T47D (cell line): ENCODE measurements at places on chromosomes 16 and 17.

DNA sequence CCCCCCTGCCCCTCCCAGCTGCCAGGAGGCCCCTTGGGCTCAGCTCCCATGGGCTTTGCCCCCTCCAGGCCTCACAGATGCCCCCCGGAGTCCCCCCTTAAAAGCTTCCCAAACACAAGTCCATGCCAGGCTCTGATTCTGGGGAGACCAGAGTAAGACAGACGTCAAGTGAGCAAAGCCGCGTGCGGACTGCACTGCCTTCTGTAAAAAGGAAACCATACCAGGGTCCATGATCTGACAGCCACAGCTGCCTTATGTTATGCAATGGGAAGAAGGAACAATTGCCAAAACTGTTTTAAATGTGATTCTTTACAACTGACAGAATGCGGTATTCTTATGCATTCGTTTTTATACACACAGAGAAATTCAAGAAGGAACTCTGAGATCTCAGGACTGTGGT, 17.9 kb upstream of the HEXD start:
- no peak for DNase-seq

- DNase-seq = no peak
Observed at GRCh38 chr16:86516623-86517003, 6.3 kb downstream of the FOXF1 start.

- peak; percentile 83 for DNase-seq
Observed at GRCh38 chr17:28563475-28563874, 7.8 kb downstream of the PIGS start.

DNA sequence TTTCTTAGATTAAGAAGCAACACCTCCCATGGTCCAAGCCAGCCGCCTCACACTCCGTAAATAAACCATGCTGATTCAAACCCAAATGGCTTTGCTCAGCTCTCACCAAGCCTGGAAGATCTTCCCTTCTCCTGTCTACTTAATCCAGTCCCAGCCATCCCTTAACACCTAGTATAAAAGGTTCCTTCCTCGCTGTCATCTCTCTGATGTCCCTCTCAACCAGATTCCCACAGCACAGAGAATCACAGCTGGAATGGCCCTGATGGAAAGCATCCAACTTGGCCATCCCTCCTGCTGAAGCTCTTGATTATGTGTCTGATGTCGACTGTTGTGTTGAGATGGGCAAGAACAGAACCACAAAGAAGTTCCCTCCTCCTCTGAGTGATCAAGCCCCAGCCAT, 50.6 kb upstream of the ADCY9 start:
- DNase-seq = no peak

GRCh38 chr16:69720822-69721430, 5.4 kb downstream of the NQO1 start:
- no peak for DNase-seq

DNA sequence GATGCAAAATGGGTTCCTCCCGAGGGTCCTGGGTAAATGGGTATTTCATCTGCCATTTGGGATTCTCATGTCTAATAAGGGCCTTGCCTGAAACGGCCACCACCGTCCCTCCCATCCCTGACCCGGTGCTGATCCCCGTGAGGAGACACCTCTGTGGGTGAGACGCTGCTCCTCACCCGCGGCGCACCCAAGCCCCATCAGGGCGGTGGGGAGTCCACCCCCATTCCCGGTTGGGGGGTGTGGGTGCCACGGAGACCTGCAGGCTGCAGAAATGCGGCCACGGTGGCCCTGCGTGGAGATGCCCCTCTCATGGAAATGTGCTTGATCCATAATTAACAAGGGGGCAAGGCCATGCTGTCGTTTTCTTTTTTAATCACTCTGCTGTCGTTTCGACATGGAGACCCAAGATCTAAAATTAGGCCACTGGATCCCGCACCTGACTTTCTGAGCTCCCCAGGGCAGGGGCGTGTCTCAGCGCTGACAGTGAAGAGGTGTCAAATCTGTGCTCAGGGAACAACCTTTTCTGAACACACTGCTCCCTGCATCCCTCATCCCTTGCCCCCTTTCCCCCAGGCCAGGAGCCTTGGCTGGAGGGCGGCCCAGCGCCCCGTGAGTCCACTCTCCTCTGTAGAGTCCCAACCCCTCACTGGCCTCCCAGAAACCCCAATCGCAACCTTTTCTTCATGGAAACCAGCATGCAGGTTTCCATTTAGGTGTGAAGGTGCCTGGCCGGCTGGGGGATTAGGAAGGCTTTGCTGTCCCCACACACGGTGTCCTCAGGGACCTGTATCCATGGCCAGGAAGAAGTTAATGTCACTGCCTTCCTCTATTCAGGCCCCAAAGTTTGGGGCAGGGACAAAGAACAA, 38.9 kb downstream of the PEMT start:
- no peak for DNase-seq

GRCh38 chr16:31430380-31431052, 2.4 kb upstream of the COX6A2 start:
- no peak for DNase-seq

DNA sequence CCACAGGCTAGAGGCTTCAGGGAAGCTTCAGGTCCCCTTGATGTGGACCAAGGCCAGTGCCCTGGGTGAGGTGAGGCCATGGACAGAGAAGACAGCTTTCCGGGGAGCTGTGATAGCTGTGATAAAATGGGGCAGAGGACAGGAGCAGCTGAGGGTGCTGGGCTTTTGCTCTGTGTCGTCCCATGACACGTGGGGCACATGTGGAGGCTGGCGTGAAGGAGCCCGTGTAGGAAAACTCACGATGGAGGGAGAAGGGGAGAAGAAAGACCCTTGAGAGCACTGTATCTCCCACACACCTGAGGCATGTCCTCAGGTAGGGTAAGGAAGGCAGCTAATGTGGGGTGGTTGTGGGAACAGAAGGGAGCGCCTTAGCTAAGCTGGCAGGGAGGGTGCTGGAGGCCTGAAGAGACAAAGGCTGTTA, 21.3 kb downstream of the B9D1 start:
- no peak for DNase-seq

DNA sequence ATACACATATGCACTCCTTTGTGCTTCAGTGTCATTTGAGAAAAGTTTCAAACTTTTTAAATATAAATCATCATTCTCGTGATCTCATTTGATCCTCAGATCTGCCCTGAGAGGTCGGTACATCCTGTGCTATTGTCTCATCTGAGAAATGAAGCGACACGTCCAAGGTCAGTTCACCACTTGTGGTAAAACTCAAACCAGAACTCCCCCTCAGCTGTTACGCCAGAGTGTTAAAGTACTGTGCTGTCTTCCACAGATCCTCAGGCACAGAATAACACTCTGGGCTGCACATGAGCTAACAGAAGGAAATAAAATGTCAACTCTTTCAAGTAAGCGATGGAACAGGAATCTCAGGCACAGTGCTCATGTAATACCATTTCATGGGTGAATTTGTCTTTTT, 31.4 kb downstream of the ANKFN1 start:
- DNase-seq = no peak

DNA sequence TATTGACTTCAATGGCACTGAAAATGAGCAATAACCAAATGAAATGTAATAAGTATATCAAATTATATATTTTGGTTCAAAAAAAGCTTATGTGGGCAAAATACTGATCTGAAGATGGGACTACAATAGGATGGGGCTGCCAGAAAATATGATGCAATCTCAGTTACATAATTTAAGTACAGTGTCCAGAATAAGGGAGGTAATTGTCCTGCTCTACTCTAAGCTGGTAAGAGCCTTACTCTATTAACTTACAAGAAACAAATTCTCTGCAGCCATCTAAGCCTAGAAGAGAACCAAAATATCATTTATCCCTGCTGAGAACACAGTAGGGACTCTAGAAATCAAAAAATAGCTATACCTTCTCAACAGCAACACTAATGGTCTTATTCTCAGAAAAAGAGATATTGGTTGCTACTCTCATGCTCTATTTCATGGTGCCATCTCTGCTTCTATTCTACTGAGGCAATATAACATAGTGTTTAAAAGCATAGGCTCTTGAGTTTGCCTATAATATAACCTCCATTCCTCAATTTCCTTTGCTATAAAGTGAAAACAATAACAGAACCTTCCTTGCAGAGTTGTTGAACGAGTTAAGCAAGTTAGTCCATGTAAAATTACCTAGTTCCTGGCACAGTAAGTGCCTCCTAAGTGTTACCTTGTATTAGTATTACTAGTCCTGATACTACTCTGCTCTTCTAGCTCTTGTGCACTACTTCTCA, 19.9 kb downstream of the NQO1 start:
- DNase-seq = no peak

- DNase-seq = peak; percentile 74
Observed at GRCh38 chr16:27364493-27365141, 37.4 kb upstream of the IL21R start.

DNA sequence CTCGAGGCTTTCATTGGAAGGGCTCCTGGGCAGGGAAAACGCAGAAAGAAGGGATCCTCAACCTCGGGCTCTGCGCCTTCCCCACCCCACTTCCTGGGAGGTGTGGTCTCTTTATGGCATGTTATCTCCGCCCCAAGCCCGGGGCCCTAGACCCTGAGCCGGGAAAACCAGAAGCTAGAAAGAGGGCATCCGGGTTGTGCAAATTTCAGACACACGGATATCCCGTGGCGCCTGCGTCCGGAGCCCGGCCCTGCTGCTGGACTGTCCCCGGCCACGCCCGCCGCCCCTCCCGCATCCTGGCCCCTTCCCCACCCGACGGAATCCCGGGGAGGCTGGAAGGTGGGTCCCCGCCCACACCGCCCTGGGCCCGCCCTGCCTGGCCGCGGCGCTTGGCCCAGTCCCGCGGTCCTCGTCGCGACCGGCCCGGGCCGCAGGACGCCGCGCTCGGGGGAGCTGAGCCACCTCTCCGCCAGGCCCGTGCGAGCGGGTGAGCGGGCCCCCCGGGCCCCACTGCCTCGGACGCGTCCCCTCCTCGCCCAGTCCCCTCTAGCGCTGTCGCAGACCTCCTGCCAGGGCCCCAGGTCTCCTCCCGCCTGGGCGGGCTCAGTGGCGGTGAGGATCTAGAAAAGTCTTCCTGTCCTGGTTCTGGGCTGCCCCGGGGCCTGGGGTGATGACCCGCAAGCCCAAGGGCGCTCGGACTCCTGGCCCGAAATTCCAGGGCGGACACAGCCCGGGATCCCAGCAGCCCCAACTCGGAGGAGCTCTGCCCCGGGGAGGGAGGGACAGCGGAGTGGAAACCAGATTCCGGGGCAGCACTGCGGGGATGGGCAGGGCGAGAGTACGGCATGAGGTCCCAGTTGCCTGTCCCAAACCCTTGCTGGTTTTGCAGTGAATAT, at the start of gene SLC16A5:
SLC16A5 (plus strand) TSS at position 397 of the 896 bp plus-strand sequence. CDS start 5,683 bp downstream, outside the sequence.
- DNase-seq = peak; percentile 97

DNA sequence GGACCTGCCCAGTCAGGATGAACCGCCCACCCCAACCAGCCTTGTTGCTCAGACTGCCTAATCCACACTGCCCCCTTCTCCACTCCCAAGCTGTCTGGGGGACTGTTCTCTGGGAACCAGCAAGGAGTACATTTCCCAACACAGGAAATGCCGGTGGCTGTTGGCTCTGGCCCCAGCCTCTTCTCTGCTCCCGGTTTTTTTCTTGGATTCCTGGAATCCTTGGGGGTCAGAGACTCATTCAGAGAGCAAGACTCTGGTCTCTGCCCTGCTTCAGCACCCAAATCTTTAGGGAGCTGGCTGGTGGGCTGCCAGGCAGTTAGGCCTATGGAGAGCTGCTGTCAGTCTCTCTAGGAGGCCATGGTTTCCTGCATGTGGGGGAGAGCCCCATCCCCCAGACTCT, 10.8 kb upstream of the MTMR4 start:
- no peak for DNase-seq

GRCh38 chr17:18988546-18989173, 15.9 kb downstream of the FAM83G start:
- DNase-seq = no peak

GRCh38 chr16:22861580-22861979, 47.6 kb downstream of the HS3ST2 start:
- no peak for DNase-seq

- DNase-seq = no peak
Observed at GRCh38 chr17:80445007-80445725, 30.2 kb downstream of the ENDOV start.

- no peak for DNase-seq
Observed at GRCh38 chr17:27158382-27158781, 135.5 kb upstream of the WSB1 start.

DNA sequence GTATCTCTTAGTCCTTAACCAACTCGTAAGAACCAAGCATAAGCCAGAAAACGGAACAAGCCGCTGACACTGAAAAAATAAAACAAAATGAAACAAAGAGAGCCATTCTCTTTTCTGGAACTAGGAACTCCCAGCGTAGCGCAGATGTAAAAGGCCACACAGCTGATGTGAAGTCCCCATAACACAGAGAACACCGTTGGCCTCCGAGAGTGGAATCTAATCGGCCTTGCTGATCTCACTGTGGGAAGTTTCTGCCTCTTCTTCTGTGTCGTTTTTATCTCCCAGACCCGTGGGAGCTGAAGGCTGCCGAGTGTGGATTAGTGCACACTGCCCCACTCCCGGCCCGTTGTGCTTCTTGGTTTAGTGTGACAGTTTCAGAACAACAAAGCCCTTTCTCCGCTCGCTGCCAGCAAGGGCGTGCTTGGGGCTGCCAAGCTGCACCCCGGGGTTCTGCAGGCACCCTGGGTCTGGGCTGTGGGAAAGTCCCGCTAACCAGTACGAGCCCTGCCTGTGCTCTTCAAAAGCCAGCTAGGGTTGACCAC, 21.7 kb downstream of the TTYH2 start:
- no peak for DNase-seq

- DNase-seq = no peak
Observed at GRCh38 chr16:4663777-4664465, 29.4 kb upstream of the NUDT16L1 start.

- DNase-seq = no peak
Observed at GRCh38 chr16:4388271-4389021, 16.8 kb downstream of the VASN start.

GRCh38 chr16:79723583-79724168, 123.1 kb upstream of the MAF start:
- no peak for DNase-seq

GRCh38 chr16:85286066-85286831, 174.0 kb upstream of the CIBAR2 start:
- DNase-seq = no peak

- peak; percentile 37 for DNase-seq
Observed at GRCh38 chr17:80063830-80064585, 27.6 kb downstream of the CCDC40 start.

GRCh38 chr17:7922845-7923628, 6.6 kb downstream of the KCNAB3 start:
- DNase-seq = no peak

GRCh38 chr17:557371-557770, 157.3 kb downstream of the VPS53 start:
- no peak for DNase-seq

- DNase-seq = peak; percentile 84
Observed at GRCh38 chr17:56699186-56699894, 105.8 kb downstream of the NOG start.

GRCh38 chr17:74713171-74713755, 540 bp upstream of the CD300LF start:
- no peak for DNase-seq

DNA sequence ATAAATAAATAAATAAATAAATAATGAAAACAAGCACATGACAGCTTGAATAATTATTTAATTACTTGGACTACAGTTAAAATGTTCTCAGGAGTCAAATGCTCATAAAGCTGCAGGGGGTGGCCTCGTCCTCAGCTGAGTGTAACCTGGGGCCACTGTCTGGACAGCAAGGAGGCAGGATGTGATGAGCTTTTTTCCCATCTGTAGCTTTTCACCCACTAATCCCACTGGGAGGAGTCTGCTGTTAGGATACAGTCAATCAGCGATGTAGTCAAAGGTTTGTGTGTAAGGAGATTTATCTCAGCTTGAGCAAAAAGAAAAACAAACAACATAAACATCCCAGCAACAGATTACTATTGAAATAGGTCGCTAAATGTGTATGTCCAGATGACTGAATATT, 22.5 kb downstream of the ZCCHC14 start:
- no peak for DNase-seq

GRCh38 chr17:62825182-62825581, 17.1 kb upstream of the MARCHF10 start:
- DNase-seq = no peak
